ENCODE measurements at places on chromosomes 6 and 20. TPM values are rescaled to one million over a fixed set of nuclear protein-coding genes. Genes with fewer than 3 reads are reported as not detected.

- no peak for DNase-seq
Observed at GRCh38 chr20:41030531-41031242, 2.1 kb downstream of the TOP1 start.

DNA sequence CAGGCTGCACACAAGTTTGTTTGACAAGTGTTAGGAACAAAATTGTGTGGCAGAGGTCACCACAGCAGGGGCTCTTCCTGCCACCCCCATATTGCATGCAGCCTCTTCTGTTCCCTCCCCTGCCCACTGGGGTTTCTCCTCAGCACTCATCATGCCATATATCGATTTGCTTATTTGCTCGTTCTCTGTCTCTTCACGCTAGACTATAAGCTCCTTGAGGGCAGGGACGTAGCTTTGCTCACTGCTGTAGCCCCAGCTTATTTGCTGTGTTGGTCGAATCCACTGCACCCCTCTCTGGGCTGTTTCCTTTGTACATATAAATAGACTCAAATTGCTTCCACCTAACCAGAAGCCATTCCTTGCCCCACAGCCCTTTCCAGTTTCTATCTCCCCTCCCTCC is 19.6 kb downstream of the MAS1 start:
- no peak for DNase-seq

- no peak for DNase-seq
Observed at GRCh38 chr6:156657296-156657695, 119.9 kb upstream of the ARID1B start.

PLG gene
- 2.2 TPM for polyA plus RNA-seq

DNA sequence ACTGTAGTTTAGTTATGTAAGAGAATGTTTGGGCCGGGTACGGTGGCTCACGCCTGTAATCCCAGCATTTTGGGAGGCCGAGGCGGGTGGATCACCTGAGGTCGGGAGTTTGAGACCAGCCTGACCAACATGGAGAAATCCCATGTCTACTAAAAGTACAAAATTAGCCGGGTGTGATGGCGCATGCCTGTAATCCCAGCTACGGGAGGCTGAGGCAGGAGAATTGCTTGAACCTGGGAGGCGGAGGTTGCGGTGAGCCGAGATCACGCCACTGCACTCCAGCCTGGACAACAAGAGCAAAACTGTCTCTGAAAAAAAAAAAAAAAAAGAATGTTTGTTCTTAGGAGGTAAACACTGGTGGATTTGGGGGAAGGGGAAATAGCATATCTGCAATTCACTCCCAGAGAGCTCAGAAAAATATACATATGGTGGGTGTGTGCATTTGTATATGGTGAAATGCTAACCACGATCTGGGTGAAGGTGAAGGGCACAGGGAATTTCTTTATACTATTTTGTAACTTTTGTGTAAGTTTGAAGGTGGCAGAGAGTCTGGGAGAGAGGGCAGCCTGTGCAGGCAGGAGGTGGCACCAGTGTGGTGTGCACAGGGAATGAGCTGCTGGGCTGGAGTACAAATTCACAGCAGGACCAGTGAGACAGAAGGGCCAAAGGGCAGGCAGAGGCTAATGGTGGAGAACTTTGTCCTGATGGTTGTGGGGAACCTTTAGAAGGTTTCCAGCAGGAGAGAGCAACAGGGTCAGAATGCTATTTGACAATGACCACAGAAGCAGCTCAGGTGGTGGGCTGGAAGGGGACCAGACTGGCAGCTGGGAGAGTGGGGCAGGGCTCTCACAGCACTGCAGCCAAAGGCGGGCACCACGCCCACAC is 42.4 kb downstream of the SSR1 start:
- no peak for DNase-seq

DNA sequence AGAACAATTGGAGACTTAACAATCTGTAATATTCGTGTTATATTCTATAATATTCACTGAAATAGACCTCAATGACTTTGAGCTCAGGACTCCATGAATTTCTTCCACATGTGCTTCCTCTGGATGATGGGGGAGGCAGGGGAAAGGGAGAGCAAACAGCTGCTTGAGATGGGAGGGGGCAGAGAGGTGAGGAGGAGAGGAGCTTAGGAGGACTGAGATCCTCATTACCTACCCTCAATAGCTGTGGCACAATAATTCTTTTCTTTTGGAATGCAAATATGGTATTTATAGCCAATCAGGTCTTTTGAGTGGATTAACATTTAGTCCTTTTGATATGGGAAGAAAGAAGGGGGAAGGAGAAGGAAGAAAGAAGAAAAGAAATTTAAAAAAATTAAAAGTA is 64.1 kb upstream of the ZNF217 start:
- DNase-seq: no peak

Measured in right renal cortex interstitium (tissue), 3 donors.